Stimulated activated CD8-positive, alpha-beta memory T cell treated with anti-CD3 and anti-CD28 coated beads, Interleukin-7, amount 100 ng/mL, for 1 hour (primary cell): ENCODE measurements at places on chromosomes 7 and 10.

DNA sequence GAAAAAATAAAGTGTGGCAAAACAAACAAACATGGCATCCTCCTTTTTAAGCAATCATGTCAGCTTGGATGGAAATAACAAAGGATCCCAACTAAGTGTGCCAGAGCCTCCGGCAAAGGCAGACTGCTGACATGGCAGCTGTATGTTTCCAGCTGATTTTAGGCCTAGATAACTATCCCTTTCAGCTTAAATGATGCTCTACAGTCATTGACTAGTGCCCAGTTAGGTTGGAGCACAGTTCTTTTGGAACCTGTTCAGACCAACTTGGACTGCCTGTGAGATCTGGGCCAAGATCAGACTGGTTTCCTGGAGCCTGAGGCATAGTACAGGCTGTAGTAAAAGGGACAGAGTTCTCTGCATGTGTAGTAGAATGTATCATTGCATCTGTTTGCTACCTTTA lies 128.7 kb downstream of the DYNC1I1 start:
- DNase-seq = no peak

GRCh38 chr10:68251151-68251550 lies 19.2 kb upstream of the ATOH7 start:
- DNase-seq = no peak

GRCh38 chr10:4249841-4250586 lies 465.0 kb upstream of the KLF6 start:
- no peak for DNase-seq

- DNase-seq = no peak
Measured at GRCh38 chr10:93091960-93092359, 18.3 kb downstream of the CYP26A1 start.

GRCh38 chr7:77794000-77794399 lies 4.2 kb downstream of the TMEM60 start:
- DNase-seq = no peak

- DNase-seq = no peak
Measured at GRCh38 chr7:107404740-107405537, 64.9 kb upstream of the GPR22 start.

GRCh38 chr10:93850031-93851015 lies 43.5 kb upstream of the SLC35G1 start:
- no peak for DNase-seq

- DNase-seq = no peak
Measured at GRCh38 chr7:48101968-48102367, 12.9 kb downstream of the UPP1 start.

DNA sequence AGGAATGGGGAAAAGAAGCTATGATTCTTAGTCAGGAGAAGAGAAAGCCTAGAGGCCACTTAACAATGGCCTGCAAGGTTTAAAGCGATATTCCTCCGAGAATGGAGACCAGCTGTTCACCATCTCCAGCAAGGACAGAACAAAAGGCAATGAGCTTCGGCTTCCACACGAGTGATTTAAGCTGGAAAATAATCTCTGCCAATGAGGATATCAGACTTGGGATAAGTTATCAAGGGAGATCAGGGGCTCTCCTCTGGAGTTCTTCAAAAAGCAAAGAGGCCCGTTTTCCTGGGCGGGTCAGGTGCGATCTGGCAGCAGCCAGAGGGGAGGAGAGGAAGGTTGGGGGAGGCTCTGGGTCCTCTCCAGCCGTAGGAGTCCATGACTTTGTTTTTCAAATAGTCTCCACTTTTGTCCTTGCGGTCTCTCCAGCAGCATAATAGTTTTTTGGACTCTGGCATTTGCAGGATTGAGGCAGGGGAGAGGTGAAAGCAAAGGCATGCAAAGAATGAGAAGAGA lies 211.3 kb downstream of the SKIDA1 start:
- no peak for DNase-seq

GRCh38 chr10:112223725-112224124 lies 40.2 kb upstream of the GPAM start:
- no peak for DNase-seq

DNA sequence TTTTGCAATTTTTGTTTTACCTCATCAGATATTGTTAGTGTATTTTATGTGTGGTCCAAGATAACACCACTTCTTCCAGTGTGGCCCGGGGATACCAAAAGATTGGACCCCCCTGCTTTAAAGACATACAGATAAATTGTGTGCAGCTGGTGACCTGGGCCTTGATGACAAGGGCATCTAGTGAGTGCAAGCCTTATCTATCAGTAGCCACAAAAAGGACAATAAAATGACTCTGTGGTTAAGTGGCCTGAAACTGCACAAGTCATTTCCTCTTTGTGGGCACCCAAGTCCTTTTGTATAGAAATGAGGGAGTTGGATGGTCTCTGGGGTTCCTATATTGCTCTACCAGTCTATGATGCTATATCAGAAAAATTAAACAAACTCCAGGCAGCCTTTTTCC lies 98.1 kb downstream of the PARD3 start:
- no peak for DNase-seq

GRCh38 chr7:149414745-149415390 lies 46.0 kb downstream of the ZNF777 start:
- DNase-seq = no peak

DNA sequence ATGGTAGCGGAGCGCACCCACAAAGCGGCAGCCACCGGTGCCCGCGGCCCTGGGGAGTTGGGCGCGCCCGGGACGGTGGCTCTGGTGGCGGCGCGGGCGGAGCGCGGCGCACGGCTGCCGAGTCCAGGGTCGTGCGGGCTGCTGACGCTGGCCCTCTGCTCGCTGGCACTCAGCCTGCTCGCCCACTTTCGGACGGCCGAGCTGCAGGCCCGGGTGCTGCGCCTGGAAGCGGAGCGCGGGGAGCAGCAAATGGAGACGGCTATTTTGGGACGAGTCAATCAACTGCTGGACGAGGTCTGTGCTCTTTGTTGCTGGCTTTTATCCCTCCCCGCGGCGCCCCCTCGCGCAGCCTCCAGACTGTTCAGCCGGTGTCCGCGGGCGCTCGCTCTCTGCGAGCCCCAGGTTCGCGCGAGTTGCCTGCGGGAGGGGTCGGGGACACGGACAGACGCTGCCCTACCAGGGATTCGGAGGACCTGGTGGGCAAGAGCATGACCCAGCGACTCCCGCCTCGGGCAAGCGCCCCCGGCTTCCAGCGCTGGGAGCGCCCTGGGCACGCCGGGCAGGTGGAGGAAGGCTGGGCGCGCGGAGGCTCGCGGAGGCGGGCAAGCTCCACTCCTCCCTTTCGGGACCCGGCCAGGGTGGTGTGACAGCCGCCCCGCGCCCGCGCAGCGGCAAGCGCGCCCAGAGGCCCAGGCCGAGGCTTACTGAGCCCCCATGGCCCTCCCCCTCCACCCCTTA lies 887 bp downstream of the COL13A1 start:
- no peak for DNase-seq

- no peak for DNase-seq
Measured at GRCh38 chr7:36023033-36023560, 130.0 kb upstream of the EEPD1 start.

DNA sequence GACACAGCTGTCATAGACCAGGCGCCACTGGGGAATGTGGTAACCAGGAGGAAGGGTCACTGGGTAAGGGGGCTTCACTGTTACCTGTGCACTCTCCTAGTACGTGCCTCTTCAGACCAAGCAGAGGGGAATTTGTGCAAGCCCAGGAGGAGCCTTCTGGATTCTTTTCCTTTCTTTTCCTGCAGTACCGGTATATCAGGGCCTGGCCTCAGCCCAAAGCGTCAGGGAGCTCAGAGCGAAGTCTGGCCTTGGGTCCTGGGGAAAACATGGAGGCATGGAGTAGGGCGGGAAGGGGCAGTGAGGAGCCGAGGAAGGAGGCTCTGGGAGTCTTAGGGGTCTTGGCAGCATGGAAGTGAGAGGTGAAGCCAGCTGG lies 133.6 kb upstream of the GDF10 start:
- DNase-seq = no peak

DNA sequence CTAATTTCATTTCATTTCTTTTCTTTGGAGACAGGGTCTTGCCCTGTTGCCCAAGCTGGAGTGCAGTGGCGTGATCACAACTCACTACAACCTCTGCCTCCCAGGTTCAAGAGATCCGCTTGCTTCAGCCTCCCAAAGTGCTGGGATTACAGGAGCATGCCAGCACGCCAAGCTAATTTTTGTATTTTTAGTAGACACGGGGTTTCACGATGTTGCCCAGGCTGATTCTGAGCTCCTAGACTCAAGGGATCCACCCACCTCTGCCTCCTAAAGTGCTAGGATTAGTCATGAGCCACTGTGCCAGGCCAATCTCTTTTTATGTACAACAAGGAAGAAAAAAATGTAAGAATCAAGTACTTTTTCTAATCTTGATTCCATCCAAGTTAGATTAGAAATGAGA lies 10.7 kb upstream of the KMT2E start:
- DNase-seq = no peak

DNA sequence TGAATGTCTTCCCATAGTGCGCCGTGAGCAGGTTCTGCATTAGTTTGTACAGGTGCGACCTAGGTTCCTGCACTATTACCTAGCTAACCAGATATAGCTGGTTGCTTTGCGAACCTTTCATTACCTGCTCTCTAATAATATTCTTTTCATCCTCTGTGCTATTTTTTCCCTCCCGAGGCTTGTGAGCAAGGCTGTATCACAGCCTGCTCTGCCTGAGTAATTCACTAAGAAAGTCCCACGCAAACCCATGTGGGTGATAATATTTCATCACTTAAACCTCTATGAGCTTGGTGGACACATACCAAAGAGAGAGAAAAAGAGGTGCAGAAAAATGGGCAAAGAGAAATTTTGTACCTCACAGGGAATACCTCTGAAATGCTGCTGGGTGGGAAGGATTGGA lies 8.4 kb downstream of the INHBA start:
- DNase-seq = no peak

GRCh38 chr7:103989200-103989784 lies at the start of gene RELN:
Gene RELN, minus strand, starts transcription at chr7:103989658. Its CDS starts 302 bp downstream, at chr7:103989356.
- no peak for DNase-seq

DNA sequence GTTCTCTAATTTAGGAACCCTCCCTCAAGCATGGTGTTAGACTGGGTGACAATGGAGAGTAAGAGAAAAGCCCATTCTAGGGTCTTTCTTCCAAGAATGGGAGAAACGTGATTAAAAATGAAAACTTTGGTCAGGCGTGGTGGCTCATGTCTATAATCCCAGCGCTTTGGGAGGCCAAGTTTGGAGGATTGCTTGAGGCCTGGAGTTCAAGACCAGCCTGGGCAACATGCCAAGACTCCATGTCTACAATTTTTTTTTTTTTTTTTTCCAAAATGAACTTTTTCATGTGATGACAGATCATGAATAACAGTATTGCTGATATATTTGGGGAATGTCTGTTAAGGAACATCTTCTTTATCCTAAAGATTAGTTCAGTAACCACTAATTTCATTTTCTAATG lies 194.6 kb downstream of the MLLT10 start:
- no peak for DNase-seq

GRCh38 chr7:87463982-87464381 lies 11.5 kb downstream of the ABCB4 start:
- DNase-seq = no peak

GRCh38 chr10:71694039-71694501 lies 25.5 kb downstream of the C10orf105 start:
- DNase-seq = no peak

DNA sequence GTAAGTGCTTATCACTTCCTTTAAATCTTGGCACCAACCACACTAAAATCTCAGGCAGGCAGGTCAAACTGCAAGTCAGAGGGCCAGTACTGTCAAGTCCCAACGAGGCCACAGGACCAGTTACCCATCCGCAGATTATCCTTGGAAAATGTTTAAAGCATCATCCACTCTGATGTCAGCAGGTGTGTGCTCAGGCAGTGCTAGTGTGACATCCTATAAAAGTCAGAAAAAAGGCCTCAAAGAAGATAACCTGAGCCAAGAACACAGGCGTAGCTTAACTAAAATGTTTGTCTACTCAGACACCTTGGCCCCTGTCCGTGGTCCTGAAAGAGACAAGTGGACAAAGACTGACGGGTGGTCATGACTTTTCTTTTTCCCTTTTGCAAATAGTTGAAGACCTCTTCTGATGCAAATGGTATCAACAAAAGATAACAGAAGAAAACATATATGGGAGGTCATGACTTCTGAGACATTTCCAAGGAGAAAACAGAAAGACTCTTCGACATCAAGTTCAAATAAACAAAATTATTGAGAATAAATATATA lies 309.3 kb downstream of the KCNMA1 start:
- DNase-seq = no peak

GRCh38 chr10:69303632-69304051 lies 25.3 kb downstream of the HK1 start:
- no peak for DNase-seq

GRCh38 chr7:100803398-100804161 lies 23.7 kb downstream of the EPHB4 start:
- DNase-seq = no peak

DNA sequence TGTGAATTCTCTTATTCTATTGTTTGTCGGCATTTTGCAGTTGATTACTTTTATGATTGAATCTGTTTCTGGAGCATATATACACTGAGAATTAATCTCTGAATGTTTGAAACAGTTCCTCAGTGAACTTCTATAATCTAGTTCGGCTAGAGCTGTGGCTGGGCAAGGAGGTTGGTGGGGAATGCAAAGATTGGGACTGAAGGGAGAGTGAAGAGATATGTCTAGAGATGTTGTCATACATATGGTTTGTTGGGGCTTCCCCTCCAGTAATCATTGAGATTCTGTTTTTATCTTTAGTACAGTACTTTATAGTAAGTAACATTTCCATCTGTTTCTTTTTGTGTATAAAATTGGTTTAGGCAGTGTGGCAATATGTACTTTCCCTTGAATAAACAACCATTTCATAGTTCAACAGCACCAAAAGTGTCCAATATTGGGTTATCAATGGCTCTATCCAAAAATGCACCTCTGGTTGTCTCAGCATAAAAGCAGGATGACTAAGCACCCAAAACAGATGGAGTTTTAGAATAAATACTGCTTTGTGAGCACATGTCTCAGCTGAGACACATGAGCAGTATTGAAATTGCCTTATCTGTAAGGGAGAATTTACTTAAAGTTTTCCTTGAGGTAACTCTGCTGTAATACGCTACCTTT lies 36.7 kb downstream of the WAC start:
- DNase-seq = no peak

GRCh38 chr10:8360365-8360764 lies 305.9 kb downstream of the GATA3 start:
- no peak for DNase-seq

DNA sequence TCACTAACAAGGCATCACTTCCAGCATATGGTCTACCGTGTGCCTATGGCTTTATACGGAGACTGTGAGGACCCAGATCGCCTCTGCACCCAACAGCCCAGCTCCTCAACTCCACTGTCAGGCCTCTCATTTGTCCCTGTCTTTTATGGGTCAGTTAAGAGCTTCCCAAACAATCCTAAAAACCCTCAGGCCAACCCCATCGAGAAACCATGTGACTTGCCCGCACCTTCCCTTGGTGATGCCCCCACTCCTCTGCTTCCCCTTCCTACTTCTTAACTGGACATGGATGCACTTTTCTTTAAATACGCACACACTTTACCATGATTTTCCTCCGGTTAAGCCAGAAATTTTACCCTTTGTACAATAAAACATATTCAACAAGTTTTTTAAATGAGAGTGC lies 46.8 kb downstream of the BAIAP2L1 start:
- no peak for DNase-seq

GRCh38 chr10:86635402-86635801 lies 18.9 kb upstream of the OPN4 start:
- DNase-seq = no peak
